Neural progenitor cell (in vitro differentiated cells): ENCODE measurements at places on chromosomes 1 and 21.

- DNase-seq = peak; percentile 62
Observed at GRCh38 chr1:169108863-169109560, 2.5 kb downstream of the ATP1B1 start.

- DNase-seq = no peak
Observed at GRCh38 chr1:161499099-161500039, 5.9 kb upstream of the FCGR2A start.

DNA sequence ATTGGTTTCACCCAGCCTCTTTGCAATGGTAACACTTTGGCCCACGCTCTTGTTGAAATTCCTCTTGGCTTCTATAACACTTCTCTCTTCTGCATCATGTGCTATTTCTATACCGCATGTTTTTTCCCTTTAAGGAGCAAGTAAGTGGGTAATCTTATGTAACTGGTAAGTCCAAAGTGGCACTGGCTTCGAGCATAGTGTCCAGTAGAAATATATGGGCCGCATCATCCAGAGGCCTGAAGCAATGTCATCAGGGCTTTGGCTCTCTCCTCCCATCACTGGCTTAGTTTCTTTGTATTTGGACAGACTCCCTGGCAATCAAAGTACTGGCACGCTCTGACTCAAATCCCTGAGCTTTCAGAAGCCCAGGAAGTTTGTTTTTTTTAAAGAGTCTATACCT is 17.5 kb downstream of the CHML start:
- no peak for DNase-seq

GRCh38 chr21:23853796-23854379 is 1753.4 kb downstream of the MRPL39 start:
- DNase-seq = no peak

GRCh38 chr1:154352581-154353459 is 27.5 kb downstream of the ATP8B2 start:
- DNase-seq = peak; percentile 72

DNA sequence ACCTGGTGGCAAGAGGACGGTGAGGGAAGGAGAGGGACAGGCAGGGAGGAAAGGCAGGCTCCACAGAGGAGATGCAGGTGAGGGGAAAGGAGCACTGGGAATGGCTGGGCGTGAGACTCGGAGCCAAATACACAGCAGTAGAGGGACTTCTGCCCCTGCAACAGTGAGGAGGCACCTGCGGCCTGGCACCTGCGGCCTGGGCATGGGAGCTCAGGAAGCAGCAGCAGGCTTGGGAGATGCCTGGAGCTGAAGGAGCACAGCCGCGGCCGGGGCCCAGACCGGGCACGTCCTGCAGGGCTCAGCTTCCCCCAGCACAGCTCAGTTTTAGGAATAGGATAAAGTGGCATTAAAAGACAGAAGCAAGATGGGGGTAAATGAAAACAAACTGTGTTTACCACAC is 20.9 kb upstream of the TSPEAR start:
- DNase-seq = no peak

- no peak for DNase-seq
Observed at GRCh38 chr1:59892841-59893811, 33.4 kb downstream of the CYP2J2 start.

- no peak for DNase-seq
Observed at GRCh38 chr1:209708297-209708696, 3.7 kb downstream of the HSD11B1 start.

GRCh38 chr1:166691476-166691875 is 147.8 kb upstream of the POGK start:
- no peak for DNase-seq

- no peak for DNase-seq
Observed at GRCh38 chr1:17630048-17630830, 90.7 kb downstream of the ARHGEF10L start.

GRCh38 chr1:65424573-65424889 is 4.1 kb downstream of the LEPR start:
- no peak for DNase-seq

- peak; percentile 14 for DNase-seq
Observed at GRCh38 chr1:156709757-156710489, 4.5 kb upstream of the CRABP2 start.

DNA sequence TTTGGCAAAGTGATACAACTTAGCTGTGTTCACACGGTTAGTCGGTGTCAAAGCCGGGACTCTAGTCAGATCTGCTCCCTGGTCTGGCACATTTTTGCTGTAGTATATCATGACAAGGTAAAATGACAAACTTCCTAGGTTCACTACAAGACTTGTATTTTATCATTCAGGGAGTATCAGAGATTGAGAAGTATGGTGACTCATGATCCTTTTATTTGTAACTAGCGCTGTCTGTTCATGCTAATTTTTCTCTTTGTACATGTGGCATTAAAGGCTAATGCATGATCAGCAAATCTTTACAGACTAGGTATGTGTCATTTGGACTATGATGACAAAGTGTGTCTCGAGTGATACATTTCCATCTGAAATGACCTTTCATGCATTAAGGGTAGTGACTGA is 326.7 kb downstream of the SIPA1L2 start:
- no peak for DNase-seq

GRCh38 chr1:75594327-75594726 is 16.6 kb downstream of the SLC44A5 start:
- DNase-seq = no peak

GRCh38 chr1:214461305-214461704 is 90.1 kb downstream of the PTPN14 start:
- DNase-seq = no peak

GRCh38 chr1:167718914-167719691 is 2.7 kb upstream of the MPZL1 start:
- DNase-seq = peak; percentile 19

DNA sequence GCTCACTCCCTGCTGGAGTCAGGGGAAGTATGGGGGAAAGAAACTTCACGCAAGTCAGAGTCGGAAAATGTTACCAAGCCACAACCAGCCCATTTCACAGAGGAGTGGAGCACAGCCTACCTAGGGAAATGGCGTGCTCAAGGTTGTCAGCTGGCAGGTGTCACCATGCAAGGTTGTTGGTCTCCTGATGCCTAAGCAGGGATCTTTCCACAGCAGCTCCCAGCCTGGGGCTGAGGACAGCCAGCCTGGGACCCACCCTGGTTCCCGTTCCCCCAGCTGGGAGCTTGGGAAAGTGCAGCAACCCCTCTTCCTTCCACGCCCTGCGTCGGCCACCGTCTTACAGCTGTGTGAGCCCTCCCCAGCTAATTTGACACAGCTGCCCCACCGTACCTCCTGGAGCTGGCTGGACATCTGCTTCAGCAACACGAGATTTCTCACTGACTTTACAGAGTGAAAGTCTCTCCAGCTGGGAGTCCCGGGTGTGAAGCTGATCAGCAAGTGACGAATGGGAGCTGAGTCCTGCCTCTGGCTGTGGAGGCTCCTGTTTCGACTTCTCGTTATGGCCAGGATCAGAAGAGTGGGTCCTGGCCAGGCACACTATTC is 224.6 kb upstream of the RAB4A start:
- no peak for DNase-seq

DNA sequence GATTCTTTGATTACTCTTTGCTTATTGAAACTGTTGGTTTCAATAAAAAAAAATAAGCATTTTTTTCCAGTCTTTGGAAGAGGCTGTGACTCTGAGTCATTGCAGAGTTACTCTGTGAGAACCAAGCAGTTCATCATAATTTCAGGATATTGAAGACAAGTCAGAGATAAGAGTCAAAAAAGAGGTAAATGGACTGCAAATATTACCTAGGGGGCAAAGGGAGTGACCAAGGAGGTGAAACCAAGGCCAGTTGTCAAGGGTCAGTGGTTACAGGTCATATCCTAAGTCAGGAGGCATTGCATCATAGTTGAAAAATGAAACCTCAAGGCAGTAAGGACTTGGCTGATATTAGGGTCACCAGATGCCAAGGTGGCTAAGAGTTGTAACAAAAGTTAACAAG is 597.1 kb upstream of the USP24 start:
- no peak for DNase-seq

DNA sequence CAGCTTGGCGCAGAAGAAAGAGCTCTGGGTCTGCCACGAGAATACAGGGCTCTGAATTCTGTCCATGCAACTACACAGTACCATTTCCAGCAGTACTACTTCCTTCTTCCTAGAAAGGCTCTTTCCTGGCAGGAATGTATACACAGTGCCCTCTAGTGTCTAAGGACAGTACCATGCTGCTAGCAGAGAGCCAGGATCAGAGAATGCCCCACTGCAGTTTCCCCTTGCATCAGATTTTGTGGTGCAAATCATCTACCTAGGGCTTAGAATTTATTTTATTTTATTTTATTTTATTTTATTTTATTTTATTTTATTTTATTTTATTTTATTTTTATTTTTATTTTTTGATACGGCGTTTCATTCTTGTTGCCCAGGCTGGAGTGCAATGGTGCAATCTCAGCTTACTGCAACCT is 50.8 kb downstream of the PAX7 start:
- peak; percentile 86 for DNase-seq

DNA sequence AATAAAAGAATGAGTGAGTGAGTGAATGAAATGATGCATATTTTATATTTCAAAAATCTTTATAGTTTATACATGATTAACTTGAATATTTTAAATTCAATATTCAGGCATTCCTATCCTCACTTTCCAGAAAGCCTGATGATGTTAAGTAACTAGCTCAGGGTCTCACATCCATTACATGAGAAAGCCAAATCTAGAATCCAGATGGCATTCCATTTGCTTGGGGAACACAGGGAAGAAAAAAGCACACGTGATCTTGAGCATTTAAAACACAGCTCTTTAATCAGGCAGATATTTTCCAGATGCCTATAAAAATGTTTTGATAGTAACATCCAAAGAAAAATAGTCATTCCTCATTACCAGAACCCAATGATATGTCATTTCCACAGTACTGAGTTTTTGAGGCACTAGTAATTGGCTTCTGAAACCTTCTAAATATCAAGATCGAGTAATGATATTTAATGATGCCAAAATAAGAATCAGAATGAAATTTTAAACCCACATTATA is 291.9 kb downstream of the DSCAM start:
- DNase-seq = no peak

- DNase-seq = no peak
Observed at GRCh38 chr1:201286445-201286844, 3.1 kb downstream of the PKP1 start.

GRCh38 chr1:202286622-202287097 is 55.1 kb downstream of the UBE2T start:
- no peak for DNase-seq

GRCh38 chr1:235783148-235783776 is 83.4 kb downstream of the LYST start:
- peak; percentile 36 for DNase-seq

DNA sequence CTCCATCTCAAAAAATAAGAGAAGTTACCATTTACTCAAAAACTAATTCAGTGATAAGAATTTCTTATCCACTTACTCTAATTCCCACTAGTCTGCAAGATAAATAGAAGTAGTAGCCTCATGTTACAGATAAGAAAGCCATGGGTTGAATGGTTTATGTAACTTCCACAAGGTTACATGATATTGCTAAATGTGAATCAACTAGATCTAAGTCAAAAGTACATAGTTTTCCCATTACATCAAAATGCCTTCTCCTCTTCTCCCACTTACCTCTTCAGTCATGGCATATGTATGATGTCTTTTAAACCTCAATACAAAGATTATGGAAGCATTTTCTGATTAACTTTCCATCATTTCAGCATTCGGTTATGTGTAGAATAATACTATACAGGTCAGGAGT is 108.5 kb downstream of the ASH1L start:
- DNase-seq = no peak

- no peak for DNase-seq
Observed at GRCh38 chr1:20174937-20175666, 10.8 kb upstream of the UBXN10 start.

GRCh38 chr1:70856201-70856600 is 191.4 kb downstream of the PTGER3 start:
- no peak for DNase-seq

DNA sequence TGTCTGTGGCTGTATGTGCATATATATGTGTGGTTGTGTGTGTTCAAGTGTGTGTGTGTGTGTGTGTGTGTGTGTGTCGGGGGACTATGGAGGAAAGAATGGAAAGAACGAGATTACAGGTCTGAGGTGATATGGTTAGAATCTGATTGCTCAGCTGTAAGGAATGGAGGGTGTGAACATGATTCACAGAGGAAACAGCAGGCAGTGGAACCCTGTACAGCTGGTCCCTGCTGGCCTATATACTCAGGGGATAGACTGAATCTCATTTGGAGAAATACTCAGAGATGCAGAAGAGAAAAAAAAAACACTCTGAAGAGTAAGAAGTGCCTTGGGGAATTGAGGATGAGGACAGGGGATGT is 180.1 kb upstream of the ESRRG start:
- DNase-seq = no peak

DNA sequence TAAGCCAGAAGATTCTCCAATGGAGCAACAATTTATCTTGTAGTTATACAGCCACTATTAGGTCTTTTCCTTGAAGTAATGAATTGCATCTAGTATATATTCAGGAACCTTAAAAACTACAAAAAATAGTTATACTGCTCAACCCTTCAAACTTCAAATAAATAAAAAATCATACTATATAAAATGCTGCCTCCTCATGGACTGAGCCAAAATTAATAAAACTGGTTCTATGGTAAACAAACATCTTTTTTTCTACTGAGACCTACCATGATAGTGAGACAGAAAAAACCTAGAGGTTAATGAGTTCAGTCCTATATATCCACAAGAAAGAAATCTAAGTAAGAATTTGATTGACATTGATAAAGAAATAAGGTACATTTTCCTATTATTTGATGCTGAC is 67.7 kb downstream of the GPATCH2 start:
- no peak for DNase-seq

GRCh38 chr21:29504751-29505321 is 206.1 kb downstream of the BACH1 start:
- no peak for DNase-seq

DNA sequence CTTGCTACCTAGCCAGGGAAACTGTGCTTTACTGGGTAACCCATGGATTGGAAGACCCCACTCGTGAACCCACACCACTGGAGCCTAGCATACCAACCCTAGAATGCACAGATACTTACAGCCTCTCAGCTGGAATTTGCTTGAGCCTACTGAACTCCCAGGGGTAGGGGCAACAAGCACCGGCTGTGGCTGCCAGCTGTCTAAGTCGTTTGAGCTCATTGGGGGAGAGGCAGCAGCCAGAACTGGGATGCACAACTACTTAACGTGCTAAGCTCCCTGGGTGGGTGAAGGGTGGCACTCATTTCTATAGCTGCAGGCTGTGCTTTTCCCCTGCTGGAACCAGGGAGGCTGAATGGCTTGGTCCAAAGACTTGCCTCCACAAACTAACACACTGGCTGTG is 212.4 kb downstream of the ZNF648 start:
- DNase-seq = no peak

DNA sequence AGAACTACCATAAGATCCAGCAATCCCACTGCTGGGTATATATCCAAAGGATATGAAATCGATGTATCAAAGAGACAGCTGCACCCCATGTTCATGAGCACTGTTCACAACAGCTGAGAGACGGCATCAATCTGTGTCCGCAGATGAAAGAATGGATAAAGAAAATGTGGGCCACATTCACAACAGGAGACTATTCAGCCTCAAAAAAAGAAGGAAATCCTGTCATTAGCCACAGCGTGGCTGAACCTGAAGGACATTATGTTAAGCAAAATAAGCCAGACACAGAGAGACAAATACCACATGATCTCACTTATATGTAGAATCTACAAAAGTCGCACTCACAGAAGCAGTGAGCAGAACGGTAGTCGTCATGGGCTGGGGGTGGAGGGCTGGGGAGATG is 99.2 kb upstream of the IFFO2 start:
- no peak for DNase-seq

GRCh38 chr1:159076438-159077119 is at the start of gene AIM2:
TSS of gene AIM2 (minus strand) at chr1:159076766. CDS start at chr1:159073499, 3,267 bp downstream.
- DNase-seq = no peak
